Stimulated activated CD4-positive, alpha-beta T cell treated with anti-CD3 and anti-CD28 coated beads, Interleukin-12 subunit alpha, Interleukin-12 subunit beta, amount 100 ng/mL, for 4 hours (primary cell): ENCODE measurements at places on chromosomes 1 and 21.
A peak's percentile ranks its signal among the peaks of the same experiment; 100 is the strongest.

GRCh38 chr1:1591452-1591851 lies 8.5 kb downstream of the FNDC10 start:
- DNase-seq = no peak

DNA sequence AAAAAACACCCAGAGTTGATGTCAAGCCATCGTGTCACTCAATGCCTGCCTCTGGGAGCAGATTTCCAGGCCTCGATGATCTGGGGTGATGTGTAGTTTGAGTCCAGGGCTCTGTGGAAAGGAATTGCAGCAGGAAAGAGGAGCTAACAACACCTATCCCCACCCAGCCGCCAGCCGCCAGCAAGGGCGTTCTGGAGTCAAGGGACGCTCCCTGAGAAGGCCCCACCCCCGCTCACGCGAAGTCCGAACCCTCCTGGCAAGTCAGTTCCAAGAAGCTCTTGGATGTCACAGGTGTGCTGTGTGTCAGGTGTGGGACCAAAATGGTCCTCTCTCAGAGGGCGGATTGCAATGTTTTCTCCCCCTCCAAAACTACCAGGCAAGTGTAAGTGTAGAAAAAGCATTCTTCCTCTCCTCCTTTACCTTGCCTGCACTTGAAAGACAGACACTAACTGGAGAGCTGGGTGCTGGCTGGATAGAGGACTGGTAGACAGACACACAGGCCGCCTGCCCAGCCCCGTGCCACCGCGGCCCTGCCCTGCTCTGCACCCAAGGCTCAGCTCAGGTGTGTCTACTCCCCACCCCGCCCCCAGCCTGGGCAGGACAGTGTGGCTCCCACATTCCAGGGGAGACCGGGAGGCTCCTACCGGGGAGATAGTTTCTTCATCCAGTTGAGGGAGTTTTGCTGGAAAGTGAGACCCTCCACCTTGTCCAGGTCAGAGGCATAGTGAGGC lies 8.5 kb downstream of the AGT start:
- no peak for DNase-seq

DNA sequence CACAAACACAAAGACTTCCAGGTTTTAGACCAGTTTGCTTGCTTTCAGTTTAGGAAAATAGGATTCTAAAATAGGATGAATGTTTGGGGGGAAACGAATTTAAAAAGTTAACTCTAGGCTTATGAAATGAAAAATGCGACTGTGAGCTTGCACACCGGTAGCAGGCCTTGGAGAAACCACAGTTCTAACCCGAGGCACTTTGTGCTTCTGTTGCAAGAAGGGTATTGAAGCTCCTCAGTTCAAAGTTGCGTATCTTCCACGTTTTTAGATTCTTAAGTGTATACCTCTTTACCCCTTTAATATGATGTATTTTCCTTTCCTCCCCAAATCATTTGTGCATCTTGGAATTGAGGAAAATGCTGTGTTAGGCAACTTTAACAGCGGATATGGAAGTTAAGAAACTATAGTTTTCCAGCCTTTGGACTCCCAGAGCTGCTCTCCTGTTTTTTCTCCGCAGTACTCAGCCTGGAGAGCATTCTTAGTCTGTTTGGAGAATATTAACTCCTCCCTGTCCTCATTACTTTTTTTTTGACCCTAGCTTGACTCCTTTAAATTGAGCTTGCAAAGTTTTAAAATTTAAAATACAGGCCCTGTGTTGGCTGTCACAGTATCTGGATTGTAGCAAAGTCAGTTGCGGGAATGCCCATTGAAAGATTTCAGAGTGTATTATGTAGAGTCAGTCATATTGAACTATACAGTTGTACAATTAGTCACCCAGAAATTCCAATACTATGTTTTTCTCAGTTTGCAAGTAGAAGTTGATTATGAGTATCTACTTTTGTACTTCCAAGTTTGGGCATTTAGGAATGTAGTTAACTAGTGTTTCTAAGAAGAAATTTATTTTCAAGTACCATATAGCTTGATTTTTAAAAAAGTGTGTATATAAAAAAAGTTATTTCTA lies 2.6 kb downstream of the MRPS6 start:
- no peak for DNase-seq

- DNase-seq = no peak
Observed at GRCh38 chr1:215608646-215609045, 41.5 kb downstream of the KCTD3 start.

DNA sequence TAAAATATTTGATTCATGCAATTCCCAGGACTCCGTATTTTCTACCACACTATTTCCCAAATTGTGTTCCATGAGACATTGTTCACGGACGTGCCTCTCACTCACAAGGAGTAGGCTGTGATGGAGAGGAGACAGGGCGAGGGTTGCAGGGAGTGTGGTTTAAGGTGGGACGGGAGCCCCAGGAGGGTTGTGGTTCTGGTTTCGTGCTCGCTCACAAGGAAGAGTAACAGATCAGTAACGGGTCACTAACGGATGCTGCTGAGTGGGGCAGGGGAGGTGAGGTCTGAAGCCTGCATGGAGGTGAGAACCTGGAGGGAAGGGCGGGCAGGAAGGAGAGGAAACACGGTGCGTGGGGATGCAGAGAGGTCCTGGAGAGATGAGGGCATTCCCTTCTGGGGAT lies 28.8 kb downstream of the TFF3 start:
- no peak for DNase-seq

DNA sequence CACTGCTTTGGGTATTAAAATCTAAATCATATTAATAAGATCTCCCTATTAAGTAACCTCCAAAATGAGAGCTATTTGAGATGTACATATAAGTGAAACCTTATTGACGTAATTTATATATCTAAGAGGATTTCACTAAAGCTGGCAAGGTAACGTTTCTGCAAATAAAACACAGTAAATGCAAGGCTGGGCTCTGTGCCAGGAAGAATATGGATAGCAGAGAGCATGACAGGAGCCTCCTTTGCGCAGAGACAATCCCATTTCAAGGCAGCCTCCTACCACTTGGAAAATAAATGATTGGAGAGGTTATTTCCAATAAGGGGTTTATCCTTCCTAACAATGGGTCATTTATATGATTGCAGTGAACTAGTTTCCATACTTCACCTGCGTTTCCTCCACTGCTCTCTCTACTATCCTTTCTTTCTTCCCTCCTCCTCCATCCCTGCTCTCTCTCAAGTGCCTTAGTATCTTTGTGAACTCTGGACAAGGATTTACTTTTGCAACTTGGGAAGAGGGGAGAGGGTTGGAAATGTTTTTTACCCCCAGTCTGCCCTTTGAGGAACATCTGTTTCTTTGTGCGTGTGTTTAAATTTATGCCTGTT lies 3.0 kb upstream of the NFIA start:
- no peak for DNase-seq

GRCh38 chr21:31700040-31700439 lies 31.9 kb downstream of the SCAF4 start:
- DNase-seq = no peak

DNA sequence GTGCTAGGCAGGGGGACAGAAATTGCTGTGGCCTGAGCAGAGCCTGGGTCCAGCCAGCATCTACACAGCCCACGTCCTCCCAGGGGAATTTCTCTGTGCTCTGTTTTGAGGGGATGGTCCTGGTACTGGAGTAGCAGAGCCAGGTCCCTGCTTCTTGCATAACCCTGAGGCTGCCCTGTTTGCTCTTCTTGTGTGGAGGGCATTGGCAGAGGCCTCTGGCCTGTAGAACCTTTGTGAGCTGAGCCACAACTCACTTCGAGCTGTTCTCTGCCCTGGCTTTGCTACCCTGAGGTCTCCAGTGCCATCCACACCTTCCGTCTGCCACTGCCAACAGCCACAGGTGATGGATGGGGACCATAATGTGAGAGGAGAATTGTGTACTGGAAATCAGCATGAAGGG lies 101.9 kb downstream of the KCNJ15 start:
- DNase-seq = no peak

DNA sequence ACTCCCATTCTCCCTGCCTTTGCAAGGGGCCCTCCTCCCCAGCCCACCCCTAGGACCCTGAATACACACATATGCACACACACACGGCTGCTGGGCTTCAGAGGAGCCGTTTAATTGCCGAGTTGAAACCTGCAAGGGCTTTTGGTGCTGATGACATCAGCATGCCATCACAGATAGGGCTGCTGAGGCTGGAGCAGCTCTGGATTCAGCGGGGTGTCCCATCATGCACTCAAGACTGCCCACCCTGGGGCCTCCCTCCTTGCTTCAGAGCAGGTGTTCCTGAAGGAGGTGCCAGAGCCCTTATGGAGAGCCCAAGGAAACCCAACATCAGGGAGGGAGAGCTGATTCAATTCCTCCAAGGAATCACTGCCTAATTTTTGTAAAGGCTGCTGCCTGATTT lies 5.7 kb downstream of the SYT2 start:
- DNase-seq = no peak

GRCh38 chr1:228392111-228392936 lies 14.3 kb downstream of the TRIM11 start:
- no peak for DNase-seq

DNA sequence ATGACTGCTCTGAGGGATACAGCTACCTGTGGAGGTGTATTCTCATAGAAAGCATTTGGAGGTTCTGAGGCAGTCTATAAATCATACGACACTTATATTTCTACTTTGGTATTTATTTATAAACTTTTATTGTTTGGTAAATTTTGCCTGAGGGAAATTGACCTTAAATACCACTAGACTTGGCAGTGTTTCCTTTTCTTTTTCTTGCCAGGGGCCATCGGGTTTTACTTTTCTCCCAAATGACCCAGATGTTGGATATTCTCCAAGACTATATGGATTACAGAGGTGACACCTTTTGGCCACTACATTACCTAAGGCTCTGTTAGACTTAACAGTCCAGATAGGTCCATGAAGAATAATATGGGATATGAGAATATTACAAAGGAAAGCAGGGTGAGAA lies 28.2 kb downstream of the CHD1L start:
- no peak for DNase-seq

GRCh38 chr1:26257222-26257621 lies 22.7 kb upstream of the SH3BGRL3 start:
- no peak for DNase-seq

GRCh38 chr1:216788671-216789070 lies 65.4 kb upstream of the ESRRG start:
- no peak for DNase-seq

DNA sequence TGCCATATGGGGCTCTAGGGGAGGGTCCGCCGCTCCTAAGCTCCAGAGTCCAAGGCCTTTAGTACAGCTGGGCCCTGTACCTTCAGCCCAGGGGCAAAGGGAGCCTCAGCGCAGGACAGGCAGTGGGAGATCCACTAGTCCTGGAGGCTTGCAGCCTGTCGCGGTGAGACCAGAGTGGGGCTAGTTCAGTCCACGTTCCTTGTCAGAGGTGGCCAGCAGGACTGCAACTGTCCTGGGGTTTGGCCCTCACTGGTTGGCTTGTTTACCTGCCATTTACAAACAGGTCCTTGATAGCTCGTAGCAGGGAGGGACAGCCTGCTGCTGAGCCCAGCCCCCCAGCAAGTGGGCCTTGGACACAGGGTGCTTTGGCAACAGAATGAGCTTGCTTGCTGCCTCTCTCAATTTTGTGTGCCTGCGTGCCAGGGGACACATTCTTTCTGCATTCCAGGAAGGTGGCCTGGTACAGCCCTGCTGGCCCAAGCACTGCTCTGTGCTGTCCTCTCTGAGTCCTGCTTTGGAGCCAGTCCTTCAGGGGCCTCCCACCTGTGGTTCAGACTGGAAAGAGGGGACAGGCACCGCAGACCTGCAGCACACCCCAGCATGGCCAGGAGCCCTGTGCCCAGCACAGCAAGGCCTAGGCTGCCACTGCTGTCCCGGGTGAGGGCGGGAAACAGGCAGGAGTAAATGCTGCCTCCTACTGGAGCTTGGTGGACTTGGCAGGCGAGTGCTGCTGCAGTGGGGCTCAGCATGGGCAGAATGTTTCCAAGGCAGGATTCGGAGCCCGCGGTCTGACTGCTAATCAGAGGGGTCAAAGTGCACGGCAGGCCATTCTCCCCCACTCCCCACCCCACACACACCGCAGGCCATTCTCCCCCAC lies 15.2 kb downstream of the H6PD start:
- peak; percentile 17 for DNase-seq

DNA sequence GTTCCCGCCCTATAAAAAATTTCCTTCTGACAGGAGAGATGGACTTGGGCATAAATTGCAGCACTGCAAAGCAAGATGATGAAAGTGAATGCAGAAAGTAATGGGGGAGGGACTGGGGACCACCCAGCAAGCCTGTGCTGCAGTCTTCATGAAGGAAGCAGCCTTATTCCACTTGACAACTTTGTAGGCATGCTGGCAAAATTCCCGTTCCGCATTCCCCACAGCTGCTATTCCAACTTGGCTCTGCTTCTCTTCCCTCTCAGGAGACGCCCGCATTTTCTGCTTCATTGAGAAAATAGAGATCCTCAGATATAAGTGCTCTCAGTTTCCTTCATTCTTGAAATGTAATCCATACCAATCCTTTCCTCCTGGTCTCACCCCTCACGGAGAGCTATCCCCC lies 2.4 kb downstream of the HMGB4 start:
- no peak for DNase-seq

DNA sequence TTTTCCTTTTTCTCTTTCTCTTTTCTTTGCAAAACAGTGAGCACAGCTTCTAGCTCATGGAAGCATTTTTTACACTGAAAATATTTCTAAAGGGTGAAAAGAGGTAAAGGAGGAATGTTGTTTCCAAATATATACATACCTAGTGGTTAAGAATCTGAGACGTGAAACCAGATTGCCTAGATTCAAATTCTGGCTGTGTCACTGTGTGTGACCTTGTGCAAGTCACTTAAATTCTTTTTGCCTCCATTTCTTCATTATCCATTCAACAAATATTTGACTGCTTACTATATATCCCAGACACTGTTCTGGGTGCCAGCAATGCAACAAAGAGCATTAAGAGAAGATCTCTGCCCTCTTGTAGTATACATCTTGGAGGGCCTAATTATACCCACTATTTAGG lies 53.3 kb downstream of the ZFYVE9 start:
- DNase-seq = no peak

GRCh38 chr1:185315445-185316071 lies 1.5 kb downstream of the IVNS1ABP start:
- no peak for DNase-seq

GRCh38 chr1:58619286-58620054 lies 42.4 kb upstream of the TACSTD2 start:
- DNase-seq = no peak

DNA sequence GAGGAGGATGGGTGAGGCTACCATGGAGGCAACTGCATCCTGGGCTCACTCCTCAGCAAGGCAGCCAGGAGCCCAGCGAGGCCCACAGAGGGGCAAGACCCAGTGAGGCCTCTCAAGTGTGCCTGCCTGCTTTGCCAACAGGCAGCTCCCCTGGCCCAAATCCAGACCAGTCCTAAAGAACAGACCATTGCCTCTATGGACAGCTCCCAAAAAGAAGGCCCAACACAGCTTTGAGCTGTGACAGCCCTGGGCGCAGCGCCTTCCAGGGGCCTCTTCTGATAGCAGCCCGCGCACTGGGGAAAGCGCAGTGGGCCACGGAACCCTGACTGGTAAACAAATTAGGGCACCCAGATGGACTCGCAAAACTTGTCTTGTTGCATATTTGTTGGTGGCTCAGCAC lies 25.5 kb downstream of the C1orf198 start:
- DNase-seq = no peak

- no peak for DNase-seq
Observed at GRCh38 chr1:244200596-244200995, 149.5 kb downstream of the ZBTB18 start.

- no peak for DNase-seq
Observed at GRCh38 chr1:216542263-216542662, 119.0 kb upstream of the USH2A start.

GRCh38 chr1:234114648-234115307 lies 210.3 kb downstream of the SLC35F3 start:
- no peak for DNase-seq

- no peak for DNase-seq
Observed at GRCh38 chr1:113686891-113687618, 72.2 kb downstream of the PHTF1 start.
